ENCODE measurements at places on chromosomes 6 and 20. TPM values are rescaled to one million over a fixed set of nuclear protein-coding genes. Genes with fewer than 3 reads are reported as not detected.
A peak's percentile ranks its signal among the peaks of the same experiment; 100 is the strongest.

Gene RAE1
- total RNA-seq, result 26.9 TPM

Gene TPX2
- 6.2 TPM for total RNA-seq

Gene MTFR2
- total RNA-seq, result 6.1 TPM

Gene CTCFL
- not detected for total RNA-seq

Gene TMEM14A
- 16.3 TPM for total RNA-seq

Gene SLC35D3
- not detected for total RNA-seq

Gene NDUFAF4
- total RNA-seq, result 19.3 TPM

Gene GHRH
- not detected for total RNA-seq

Gene FAM217A
- total RNA-seq, result not detected

Gene HDGFL1
- total RNA-seq, result not detected

- peak; percentile 57 for DNase-seq
These were observed 29.5 kb downstream of the MTHFD1L start for GRCh38 chr6:150894935-150895552.

DNA sequence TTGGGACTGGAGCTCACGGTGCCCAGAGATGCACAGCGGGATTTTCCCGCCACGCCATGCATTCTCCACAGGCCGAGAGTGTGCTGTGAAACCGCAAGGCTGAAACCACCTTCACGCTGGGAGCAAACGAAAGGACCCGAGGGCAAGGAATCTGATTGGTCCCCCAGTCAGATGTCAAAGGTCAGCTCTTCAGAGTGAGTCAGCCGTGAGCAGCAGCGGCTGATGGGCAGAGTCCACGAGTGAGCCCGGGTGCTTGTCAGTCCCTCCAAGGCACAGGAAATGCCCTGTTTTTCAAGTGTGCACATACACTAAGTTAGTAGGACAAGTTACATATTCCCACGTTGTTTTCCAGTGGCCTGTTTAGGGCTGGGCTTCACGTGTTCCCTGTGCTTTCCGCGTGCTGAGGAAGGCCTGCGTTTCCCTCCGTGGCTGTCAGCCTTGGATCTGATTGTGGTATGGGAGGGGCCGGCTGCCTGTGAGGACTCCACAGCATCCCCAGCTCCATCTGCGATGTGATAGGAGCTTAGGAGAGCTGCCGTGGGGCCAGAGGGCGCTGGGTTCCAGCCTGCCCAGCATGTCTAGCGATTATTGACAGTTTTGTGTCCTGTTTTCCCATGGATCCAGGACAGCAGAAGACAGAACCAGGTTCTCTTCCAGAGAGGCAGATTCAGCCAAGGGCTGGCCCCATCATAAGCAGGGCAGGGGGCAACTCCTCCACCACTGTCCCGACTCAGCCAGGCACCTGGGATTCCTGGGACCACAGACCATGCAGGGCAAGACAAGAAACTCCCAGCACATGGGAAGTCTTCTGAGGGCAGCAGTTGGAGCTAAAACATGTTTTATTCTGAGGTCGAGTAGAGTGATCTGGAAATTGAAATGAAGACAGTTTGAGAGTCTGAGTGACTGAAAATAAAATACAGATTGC is 38.2 kb upstream of the FRMD1 start:
- no peak for DNase-seq

GRCh38 chr6:154849475-154849874 is 116.3 kb downstream of the SCAF8 start:
- DNase-seq, result no peak

DNA sequence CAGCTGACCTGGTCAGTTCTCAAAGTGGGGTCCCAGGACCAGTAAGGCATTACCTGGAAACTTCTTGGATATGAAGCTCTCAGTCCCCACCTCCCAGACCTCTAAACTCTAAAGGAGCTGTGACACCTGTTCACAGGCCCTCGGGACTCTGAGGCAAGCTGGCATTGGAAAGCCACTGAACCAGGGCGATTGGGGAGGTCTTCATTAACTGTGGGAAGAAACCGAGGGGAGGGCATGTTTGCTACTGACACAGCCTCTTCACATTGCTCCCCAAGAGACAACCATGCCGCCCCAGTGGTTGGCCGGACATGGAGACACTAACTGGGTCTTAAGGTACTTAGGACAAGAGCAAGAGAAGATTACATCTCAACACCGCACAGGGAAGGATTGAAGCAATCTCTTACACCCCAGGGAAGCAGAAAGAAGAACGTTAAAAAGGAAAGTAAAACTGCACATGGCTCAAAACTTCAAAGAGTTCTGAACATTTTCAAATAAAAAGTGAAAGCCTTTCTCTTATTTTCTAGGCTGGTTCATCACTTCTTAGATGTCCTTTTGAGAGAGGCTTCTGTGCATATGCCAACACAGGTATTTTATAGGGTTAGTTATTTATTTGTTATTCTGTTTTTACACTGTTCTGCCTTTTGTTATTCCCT is 210.0 kb upstream of the CST7 start:
- DNase-seq, result peak; percentile 3

DNA sequence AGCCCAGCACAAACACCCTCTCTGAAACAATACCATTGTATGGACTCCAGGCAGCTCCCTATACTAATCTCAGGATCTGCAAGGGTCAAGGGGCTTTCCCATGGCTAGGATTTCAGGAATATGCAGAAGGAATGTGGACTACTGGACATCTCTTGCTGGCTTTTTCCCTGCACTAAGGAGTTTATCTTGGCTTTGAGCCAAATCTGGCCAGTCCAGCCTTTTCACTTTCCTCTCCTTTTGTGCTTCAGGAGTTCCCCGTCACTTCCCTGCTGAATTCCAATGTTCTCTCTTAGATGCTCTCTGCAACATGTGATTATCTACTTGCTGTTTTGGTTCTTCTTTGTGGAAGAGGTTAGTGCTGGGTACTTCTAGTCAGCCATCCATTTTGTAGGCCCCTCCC is 568.2 kb downstream of the HDGFL1 start:
- DNase-seq, result peak; percentile 7

GRCh38 chr6:143955971-143956370 is 52.1 kb downstream of the PLAGL1 start:
- DNase-seq, result no peak

GRCh38 chr6:15150207-15150606 is 95.7 kb upstream of the JARID2 start:
- no peak for DNase-seq

- DNase-seq, result peak; percentile 86
These were observed 257.6 kb downstream of the LAMA2 start for GRCh38 chr6:129140526-129140925.

DNA sequence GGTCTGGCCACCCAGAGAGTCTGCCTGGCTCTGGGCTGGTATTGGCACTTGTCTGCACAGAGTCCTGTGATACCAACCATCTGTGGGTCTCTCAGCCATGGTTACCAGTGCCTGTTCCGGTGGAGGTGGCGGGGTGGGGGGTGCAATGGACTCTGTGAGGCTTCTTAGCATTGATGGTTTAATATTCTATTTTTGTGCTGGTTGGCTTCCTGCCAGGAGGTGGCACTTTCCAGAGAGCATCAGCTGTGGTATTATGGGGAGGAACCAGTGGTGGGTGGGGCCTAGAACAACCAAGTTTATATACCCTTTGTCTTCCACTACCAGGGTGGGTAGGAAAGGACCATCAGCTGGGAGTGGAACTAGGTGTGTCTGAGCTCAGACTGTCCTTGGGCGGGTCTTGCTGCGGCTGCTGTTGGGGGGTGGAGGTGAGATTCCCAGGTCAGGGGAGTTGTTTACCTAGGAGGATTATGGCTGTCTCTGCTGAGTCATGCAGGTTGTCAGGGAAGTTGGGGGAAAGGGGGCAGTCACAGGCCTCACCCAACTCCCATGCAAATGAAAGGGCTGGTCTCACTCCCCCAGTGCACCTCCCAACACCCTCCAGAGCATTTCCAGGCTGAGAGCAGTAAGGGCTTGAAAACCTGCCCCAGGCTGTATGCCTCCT is 117.5 kb downstream of the FLRT3 start:
- no peak for DNase-seq

DNA sequence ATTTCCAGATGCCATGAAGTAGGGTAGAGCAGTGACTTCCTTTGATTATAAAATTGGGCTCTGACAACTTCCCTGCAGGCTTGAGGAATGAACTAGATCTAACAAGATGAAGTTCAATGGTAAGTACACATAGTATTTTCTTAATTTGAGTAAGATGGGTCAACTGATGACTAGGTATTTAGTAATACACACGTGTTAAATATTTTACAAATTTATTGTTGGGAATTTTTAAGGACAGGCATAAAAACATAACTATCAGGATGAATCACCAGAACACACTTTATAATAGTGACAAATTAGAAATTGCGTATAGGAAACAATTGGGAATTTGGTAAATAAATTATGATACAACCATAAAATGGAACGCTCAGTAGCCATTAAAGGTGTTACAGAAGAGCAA is 762.4 kb upstream of the SLC35B3 start:
- no peak for DNase-seq

DNA sequence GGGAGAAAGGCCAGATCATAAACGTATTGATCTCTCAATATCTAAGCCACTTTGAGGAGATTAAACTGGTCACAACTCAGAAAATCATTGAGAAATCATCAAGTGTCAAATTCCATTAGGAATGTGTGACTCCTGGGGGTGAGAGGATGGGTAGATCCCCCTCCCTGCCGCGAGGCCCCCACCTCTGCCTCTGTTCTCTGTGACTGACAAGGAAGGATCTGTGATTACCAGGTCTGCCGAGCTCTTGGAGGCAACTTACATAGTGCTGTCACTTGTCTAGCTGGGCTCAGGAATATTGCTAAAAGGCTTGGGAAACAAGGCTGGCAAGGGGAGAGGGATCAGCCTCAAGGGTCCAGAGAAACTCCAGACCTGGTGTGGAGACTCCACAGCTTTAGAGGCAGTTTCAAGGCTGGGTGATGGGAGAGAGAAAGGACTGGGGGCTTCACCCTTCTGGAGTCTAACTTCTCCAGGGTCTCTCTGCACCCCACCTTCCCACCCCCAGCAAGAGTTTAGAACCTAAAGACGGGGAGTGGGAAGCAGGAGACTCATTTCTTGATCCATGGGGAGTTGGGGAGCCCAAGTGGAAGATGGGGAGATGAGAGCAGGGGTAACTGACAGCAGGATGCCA is 11.6 kb upstream of the ARMC12 start:
- no peak for DNase-seq
